ENCODE measurements at places on chromosomes 16 and 17.

DNA sequence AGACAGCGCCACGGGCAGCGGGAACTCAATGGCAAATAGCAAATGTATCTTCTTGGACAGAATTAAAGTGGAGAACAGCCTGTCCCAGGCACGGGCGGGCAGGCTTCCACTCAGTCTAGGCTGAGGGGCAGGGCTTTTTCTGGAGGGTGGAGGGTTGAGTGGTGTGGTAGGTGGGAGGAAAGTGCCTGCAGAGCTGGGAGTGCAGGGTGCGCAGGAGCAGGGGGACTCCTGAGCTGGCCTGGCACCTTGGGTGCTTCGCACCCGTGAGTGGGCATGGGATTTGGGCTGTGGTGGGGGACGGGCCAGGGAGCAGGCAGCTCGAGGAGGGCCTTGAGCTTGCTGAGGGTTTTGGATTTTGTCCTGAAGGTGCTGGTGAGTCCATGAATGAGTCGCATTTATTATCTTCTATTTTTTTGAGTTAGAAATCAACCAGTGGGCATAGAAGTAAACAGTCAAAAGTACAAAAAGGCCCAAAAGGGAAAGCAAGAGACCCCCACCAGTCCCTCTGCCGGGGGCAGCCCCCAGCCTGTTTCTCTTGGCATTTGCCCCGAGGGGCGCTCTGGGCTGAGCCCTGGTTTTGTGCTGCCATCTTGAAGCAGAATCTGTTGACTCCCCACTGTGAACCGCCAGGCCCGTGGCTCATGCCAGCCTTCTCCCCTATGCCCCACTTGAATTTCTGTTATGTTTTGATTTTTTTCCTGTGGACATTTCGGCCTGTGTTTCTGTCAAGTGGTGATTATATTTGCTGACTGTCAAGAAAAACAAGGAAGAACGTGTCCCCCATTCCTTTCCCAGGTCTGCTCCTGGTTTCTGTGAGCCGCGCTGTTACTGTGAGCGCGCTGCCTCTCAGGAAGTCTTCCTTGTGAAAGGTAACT lies 8.2 kb downstream of the ADORA2B start:
- no peak for DNase-seq

DNA sequence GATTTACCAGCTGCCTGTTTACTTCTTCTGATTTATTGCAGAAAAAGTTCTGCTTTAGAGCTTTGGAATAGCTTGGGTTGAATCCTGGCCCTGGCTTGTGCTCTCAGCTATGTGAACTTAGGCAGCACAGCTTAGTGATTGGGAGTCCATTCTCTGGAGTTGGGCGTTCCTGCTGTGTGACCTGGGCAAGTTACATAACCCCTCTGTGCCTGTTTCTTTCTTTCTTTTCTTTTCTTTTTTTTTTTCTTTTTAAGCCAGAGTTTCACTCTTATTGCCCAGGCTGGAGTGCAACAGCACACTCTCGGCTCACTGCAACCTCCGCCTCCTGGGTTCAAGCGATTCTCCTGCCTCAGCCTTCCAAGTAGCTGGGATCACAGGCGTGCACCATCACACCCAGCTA lies 51.5 kb upstream of the AQP8 start:
- DNase-seq, result no peak

DNA sequence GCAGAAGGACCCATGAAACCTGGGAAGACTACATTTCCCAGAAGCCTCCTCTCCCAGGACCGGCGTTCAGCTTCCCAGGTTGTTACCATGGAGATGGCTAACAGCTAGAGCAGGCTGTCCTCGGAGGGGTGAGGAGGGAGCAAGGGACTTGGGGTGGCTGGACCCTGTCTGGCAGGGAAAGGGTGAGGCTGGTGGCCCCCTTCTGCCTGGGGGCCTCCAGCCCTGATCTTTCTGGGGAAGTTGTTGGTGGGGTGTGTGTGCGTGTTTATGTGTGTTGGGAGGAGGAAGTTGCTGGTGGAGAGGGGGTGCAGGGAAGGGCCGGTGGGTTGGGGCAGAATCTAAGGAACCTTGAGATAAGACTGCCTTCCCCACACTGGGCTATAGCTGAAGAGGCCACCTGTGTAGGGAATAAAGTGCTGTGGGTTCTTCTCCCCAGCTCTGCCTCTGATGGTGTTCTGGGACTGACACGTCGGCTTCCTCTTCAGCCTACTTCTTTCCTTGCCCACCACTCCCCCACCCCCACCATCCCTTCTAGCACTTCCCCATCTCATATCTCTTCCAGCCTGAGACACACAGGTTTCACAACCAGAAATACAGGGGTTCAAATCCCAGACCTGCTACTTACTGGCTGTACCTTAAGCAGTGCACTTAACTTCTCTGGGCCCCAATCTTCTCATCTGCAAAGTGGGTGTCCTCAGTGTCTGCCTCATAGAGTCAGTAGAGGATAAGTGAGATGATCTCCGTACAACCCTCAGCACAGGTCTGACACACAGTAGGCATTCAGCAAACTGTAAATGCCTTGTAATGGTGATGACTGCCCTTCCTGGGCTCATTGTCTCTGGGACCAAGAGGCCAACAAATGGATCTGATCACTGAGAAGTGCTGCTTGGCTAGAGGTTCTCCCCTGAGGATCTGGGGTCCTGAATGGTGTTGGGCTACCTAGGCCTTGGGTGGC lies at the start of gene DRC7:
Gene DRC7, plus strand, starts transcription at position 82 of the 955 bp plus-strand sequence. CDS start 3,144 bp downstream, outside the sequence.
- DNase-seq, result peak; percentile 42

DNA sequence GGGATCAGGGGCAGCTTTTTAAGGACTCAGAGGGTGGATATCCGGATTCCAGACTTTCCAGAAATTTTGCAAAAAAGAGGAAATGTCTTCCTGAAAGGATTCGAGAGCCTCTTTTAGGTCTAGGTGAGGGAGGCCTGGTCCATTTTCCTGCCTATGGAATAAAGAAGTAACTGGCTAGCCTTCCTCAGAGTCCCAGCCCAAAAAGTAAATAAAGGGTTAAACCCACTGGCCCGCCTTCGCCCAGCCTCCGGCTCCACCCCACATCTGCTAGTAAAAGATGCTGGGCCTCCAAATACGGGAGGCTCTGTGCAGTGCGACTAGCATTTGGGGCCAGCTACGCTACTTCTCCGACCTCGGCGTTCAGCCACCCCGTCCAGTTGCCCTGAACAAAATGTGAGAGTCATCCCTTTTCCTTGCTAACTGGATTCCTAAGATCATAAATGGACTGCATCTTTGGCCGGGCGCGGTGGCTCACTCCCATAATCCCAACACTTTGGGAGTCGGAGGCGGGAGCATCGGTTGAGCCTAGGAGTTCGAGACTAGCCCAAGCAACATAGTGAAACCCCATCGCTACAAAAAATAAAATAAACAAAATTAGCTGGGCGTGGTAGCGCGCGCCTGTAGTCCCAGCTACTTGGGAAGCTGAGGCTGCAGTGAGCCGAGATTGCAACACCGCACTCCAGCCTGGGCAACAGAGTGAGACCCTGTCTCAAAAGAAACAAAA lies 824 bp upstream of the MPP2 start:
- DNase-seq, result peak; percentile 61

DNA sequence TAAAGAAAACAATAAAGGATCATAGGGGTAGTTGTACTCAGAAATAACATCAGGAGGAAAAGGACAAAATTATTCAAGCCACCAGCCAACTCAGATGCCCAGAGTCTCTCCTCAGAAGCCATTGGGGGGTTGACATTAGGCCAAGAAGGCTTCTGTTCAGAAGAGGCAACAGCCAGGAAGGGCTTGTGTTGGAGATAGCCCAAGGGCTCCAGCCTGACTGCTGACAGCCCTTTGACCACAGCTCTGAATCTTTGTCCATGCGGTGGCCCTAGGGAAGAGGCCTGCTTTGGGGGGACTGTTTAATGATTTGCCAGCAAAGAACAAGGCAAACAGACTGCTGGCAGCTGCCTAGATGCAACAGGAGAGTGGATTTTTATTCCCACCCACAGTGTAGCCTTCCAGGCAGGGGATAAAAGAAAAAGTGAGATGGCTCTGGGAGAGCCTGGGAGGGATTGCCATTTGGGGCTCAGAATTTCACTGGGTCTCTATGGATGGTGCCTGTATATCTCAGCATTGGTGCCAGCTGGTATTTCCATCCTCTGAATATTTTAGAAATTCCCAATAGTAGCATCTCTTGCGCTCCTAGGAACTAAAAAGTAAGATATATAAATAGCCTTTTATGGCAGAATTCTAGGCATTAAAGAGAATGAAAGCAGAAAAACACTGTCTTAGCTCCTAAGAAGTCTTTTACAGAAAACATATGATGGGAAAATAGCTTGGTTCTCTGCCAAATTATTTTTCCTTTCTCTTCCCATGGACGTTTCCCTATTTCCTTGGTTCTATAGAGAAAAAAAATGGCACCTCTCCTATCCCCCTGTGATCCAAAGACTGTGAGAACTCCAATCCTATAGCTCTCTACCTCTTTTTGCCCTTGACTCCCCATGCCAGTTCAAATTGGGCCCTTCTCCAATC lies 29.4 kb upstream of the SUPT4H1 start:
- no peak for DNase-seq

DNA sequence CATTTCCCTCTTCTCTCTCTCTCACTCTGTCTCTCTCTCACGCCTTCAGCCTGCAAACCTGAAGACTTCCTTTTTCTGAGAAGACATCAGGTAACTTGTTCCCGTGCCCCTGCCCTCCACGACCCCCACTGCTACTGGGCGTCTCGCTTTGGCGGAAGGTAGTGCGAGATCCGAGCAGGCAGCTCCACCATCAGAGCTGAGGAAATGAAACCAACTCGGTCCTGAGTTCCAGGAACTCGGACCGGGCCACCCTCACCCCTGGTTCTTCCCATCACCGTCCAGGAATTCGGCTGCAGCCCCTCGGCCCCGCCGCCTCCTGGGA lies 585 bp downstream of the MLKL start:
- DNase-seq, result peak; percentile 57

DNA sequence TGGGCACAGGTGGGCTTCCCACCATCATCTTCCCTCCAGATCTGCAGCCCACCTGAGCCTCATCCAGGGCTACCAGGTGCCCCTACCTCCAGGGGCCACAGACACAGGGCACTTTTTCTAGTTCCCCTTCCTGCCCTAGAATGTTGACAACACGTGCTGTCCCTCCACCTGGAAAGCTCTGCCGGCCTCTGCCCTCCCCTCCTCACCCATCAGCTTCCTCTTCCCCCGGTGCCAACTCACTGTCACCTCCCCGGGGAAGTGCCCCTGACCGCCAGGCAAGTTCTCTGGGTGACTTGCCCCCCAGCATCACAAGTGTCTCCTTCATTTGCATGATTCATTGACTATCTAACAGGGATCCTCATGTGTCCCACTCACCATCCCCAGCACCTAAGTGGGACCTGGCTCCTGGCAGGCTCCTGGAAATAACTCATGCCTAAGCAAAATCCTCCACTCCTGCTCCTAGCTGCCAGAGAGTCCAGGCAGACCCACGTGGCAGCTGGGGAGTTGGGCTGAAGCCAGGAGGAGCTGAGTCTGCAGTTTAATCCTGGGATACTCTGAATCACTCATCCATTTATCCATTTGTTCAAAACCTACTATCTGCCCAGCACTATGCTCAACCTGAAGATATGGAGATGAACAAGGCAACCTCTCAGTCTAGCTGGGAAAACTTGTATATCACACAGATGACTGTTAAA lies 304.4 kb downstream of the FOXL1 start:
- no peak for DNase-seq

- DNase-seq, result no peak
These were observed 11.8 kb upstream of the SULT1A1 start for GRCh38 chr16:28621481-28622155.
